ENCODE measurements at places on chromosomes 5 and 9.

- DNase-seq = no peak
Observed at GRCh38 chr5:5183933-5184332, 43.8 kb downstream of the ADAMTS16 start.

DNA sequence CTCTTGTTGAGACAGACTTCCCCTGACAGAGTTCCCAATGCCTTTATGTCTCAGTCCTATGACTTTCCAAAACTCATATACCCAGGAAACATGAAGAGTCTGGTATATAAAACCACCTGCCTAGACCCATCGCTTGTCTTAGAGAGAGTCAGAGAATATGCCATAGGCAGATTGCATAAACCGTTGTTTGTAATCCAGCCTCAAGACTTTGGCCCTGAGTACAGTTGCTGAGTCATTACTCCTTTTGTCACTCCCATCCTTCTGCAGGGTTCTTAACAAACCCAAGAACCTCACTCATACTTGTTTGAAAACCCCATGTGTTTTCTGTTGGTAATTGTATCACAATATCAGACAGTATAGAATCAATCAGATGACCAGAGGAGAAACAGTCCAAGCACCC is 616.3 kb downstream of the SLCO4C1 start:
- DNase-seq = no peak

DNA sequence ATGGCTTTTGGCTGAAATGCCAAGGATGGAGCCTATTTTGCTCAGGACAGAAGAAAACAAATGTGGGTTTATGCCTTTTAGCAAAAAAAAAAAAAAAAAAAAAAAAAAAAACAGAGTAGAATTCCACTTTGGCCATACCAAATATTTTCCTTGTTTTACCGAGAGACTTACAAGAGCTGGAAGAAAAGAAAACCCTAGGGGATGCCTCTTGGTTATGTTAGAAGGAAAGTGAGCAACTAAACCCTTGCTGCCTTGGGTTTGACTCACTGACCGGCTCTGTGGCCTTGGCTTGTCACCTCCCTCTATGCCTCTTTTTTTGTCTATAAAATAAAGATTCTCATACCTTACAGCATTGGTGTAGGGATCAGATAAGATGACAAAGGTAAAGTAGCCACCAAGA is 69.6 kb upstream of the ABCA1 start:
- DNase-seq = no peak

DNA sequence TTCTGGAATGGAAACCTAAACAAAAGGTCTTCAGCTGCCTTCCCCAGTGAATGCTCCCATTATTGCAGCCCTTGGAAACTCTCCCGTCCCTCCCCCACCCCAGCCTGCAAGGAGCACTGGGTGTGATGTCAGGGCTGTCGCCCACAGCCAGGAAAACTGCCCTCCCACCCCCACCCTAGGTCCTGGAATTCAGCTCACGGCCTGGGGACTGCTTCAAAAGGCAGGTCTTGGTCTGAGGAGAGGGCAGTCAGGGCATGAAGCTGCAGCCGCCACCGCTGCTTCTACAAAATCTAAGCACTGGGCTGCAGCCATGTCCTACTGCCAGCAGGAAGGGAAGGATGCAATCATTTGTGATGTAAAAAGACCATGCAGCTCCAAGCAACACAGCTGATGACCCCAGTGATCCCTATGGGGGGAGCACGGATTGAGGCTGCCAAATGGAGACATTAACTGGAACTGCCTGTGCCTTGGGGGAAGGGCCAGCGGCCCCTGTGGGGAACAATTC is 11.4 kb downstream of the GRHPR start:
- no peak for DNase-seq

DNA sequence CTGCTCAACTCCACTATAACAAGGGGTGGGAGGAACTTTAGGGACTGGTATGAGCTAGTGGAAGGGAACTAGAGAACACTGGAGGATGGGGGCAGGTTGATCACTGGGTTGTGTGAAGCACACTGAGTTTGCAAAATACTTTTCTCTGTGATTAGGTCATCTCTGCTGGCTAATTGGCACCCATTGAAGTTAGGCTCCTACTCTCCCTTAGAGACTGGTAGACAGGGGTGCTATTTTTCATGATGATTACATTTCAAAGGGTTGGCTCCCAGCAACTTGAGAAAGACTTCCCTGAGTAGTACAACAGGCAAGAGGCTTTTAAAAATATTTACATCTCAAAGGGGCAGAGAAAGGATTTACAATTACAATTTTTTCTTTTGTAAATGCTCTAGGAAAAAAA is 50.4 kb upstream of the MTAP start:
- no peak for DNase-seq

GRCh38 chr5:72079288-72079687 is 28.0 kb upstream of the MAP1B start:
- no peak for DNase-seq

GRCh38 chr5:43674536-43674935 is 71.6 kb downstream of the NNT start:
- DNase-seq = no peak

DNA sequence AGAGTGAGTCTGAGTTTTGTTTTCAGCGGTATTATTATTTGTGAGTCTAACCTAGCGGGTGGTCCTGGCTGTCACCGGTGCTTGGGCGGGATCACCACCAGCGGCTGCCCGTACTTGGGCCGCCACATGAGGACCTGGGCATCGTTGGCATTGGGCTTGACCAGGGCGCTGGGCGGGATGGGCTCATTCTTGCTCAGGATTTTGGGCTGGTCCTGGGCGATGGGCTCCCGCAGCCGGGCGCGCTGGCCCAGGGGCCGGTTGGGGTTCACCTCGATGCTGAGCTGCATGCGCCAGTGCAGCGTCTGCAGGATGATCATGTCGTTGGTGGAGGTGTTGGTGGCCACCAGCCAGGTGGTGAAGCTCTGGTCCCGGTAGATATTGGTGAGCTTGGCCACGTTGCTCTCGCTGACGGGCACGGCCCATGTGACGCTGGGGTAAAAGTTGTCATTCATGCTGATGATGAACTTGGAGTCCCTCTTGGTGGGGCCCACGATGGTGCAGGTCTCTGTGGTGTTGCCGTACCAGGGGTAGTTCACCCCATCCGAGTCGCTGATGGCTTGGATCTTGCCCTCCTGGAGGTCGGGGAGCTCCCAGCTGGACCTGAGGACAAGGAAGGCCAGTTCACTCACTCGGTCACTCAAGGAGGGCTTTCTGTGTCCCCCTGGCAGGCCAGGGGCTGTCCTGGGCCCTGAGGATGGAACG is 15.4 kb downstream of the FAM78A start:
- no peak for DNase-seq

DNA sequence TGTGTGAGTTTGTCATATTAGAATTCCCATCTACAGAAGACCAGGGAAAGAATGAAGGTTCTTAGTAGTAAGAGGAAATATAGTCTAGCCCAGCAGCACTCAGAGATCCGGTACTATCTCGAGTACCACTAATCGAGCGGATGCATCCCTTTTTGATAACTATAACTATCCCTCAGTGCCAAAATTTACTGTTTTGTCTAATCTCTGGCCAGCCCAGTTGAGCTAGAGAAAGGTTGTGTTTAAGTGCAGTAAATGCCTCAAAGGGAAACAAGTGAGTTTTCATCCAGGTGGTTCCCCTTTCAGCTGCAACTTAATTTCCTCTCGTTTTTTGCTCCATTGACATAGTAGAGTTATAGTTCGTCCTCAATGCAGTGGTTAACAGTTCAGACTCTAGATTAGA is 146.7 kb downstream of the GPBP1 start:
- DNase-seq = no peak

Data from stimulated activated CD8-positive, alpha-beta memory T cell treated with anti-CD3 and anti-CD28 coated beads, Interleukin-4, amount 100 ng/mL, for 1 hour (primary cell).